ENCODE measurements at places on chromosomes 5 and 9.

DNA sequence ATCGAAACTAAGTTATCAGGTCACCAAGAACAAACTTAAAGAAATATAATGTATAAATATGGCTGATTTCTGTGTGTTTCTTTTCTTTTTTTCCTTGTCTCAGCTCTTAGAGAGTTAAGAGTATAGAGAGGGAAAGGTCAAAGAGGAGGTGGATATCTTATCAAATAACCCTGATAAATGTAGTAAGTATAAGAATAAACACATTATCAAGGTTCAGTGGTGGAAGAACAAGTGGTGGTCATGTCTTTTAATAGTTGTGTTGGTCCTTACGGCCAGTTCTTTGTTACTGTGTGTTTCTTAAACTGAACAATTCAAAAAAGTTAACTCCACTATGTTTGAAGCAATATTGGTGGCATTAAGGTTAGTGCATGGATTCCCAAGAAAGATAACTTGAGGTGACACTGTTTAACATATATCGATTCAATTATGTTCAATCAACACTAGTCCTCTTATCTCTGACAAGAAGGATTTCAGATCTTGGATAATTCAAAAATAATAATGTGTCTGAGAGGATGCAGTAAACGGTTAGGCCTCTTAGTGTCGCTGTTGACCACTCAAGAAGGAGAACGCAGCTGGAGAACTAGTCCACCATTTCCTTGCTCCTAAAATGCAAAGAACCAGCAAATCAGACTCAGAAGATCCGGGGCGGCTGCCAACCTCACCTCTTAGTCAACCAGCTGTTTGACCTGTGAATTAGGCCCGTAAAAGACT is at the start of gene PCDHGA3:
Gene PCDHGA3 (plus strand): TSS at position 588 of the 711 bp plus-strand sequence. CDS start 205 bp downstream, outside the sequence.
- no peak for DNase-seq

GRCh38 chr5:178740181-178740557 is 9.7 kb upstream of the ZNF354A start:
- no peak for DNase-seq

DNA sequence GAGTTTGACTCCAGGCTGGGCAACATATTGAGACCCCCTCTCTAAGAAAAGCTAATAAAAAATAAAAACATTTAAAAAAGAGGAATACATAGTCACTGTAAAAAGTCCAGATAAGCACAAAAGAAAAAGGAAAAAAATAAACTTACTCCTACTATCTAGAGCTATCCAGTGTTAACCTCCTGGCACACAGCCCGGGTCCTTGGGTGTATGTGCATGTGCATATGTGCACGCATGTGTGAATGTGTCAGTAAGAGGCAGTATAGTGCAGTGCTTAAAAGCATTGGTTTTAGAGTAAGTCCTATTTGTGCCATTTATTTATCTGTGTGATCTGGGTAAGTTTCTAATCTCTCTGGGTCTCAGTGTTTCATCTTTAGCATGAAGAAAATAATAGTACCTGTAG is 26.7 kb downstream of the FAM219A start:
- no peak for DNase-seq

DNA sequence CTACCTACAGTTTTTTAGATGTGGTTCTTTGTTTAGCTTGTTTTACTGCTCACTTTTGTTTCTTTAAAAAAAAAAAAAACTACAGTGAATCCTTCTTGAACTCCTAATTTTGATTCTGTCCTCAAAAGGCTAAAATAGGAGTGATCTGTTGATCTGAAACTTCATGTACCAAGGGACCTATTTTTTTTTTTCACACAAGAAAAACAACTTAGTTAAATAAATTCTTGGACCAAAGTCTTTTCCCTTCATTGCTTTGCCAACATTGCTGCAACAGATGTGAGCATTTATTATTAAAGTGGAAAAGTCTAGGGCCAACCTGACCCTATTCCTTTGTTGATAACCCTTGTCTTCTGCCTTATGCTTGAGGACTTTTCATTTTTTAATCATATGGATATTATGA is 236.8 kb downstream of the ARHGEF28 start:
- DNase-seq = no peak

Measured in stimulated activated naive CD8-positive, alpha-beta T cell treated with anti-CD3 and anti-CD28 coated beads, Interleukin-15, Interleukin-2, amounts not matched to agents 100 U/mL and 50 U/mL, for 24 hours (primary cell).